ENCODE measurements at places on chromosomes 7 and 10.
A peak's percentile ranks its signal among the peaks of the same experiment; 100 is the strongest.

DNA sequence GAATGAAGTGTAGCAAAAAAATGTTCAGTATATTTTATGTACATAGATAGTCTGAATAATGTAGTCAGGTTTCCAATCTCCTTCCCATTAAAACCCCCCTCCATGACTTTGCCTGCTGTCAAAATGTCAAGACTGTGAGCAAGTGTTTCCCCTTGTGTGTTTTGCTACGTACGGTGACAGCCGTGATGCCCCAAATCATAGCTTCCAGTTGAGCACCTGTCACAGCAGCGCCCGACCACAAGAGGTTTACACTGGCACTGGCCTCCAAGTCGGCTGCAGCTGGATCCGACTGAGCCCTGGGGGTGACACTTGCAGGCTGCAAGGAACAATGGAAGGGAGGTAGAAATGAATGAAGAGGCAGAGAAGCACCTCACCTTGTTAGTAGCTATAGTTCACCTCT lies 62.3 kb downstream of the LAMB4 start:
- no peak for DNase-seq

GRCh38 chr10:102935939-102936605 lies 18.0 kb downstream of the CNNM2 start:
- peak; percentile 22 for DNase-seq

- DNase-seq, result no peak
Measured at GRCh38 chr10:104472957-104473745, 119.5 kb downstream of the CFAP58 start.

GRCh38 chr10:71234970-71235685 lies 22.8 kb downstream of the UNC5B start:
- no peak for DNase-seq

DNA sequence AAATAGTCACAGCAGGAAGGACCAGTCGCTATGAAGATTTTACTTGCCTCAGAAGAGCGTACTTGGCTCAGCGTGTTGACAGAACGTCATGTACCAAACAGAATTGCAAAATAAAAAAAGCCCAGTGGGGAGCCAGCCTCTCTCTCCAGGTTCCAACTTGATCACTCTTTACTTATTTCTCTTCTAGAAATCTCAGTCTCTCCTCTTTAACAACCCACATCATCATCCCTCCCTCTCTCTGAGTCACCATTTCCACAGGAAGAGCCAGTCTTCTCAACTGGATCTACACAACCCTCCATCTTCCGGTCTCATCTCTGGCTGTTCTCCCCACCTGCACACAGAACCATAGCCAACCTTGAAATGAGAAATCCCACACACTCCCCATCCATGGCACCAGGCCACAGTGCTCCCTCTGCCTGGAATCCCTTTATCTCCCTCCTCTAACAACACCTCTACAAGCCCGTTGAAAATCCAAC lies 718.3 kb downstream of the GRID1 start:
- DNase-seq, result no peak

DNA sequence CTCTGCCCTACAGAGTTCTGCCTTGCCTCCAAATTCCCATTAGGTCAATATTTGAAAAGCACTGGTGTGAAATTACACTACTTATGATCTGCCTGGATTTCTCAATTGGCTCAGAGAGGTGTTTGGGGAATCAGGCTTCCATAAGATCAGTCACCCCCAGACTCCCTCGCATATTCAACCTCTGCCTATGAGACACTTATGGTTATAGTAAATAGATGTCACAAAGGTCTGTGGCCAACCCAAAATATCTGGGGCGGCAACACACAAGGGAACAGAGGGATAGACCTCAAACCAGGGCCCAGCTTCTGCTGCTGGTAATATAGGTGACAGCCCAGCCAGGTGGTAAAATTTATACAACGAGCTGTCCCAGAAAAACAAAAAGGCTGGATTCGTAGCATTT lies 376.7 kb upstream of the ZMIZ1 start:
- DNase-seq, result no peak

DNA sequence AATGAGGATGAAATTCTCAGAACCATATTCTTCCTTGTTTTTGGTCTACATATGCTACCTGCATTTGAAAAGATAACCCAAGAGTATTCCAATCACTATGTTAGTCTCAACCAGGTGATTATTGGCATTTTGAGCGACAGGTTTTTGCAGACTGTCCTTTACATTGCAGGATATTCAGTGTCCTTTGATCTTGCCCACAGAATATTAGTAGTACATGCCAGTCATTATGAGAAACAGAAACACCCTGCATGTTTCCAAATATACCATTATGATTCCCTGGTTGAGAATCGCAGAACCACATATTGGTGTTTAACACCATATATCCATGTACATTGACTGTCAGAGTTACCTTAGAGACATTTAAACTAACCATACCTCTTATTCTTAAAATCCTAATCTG lies 30.6 kb downstream of the TMEM243 start:
- DNase-seq, result no peak

DNA sequence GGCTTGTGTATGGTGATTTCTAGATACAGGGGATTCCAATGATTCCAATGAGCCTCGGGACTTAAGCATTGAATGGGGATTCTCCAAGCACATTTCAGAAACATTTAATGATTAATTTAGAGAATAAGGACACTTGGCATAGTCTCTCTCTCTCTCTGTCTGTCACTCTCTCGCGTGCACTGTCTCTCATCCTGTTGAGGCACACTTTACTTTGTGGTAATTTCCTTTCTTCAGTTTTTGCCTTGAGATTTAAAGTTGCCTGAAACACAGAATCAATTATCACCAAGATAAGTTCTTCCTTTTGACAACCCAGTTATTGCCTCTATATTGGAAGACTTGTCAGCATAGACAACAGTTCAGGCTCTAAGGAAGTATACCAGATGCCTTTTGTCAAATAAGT lies 131.6 kb downstream of the ARID5B start:
- no peak for DNase-seq

GRCh38 chr10:32939296-32940111 lies 18.5 kb downstream of the ITGB1 start:
- DNase-seq, result no peak

DNA sequence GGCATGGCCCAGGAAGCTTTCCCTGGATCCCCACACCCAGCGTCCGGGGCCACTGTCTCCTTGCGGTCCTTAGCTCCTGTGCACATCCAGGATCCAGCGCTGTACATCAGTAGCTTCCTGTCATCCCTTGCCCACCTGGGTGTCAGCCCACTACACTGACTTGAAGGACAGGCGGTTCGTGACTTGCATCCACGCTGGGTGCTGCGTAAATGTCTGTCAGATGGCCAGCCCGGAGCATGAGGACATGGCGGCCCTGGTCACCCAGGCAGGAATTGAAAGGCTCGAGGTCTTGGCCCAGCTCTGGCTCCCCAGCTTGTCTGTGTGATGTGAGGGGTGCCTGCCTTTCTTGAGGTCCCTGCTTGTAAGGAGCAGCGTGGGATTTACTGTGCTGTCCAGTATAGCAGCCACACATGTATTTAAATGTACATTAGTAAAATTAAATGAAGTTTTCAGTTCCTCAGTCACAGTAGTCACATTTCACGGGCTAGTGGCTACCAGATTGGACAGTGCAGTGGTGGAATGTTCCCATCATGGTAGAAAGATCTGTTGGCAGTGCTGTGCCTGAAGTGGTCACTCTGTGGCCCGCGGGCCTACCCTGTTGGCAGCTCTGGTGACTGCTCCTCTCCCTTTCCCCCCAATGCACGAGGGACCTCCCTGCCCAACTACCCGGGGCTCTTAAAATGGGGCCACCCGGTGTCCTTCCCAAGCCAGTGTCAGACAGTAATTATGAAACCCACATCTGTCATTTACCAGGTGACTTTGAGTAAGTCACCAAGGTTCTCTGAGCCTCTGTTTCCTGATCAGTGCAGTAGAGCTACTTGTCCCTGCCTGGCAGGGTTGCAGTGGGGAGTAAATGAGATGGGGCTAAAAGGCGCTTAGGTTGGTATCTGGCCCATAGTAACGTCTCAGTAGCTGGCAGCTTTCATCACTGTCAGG lies 97.8 kb upstream of the PPIF start:
- DNase-seq, result no peak

DNA sequence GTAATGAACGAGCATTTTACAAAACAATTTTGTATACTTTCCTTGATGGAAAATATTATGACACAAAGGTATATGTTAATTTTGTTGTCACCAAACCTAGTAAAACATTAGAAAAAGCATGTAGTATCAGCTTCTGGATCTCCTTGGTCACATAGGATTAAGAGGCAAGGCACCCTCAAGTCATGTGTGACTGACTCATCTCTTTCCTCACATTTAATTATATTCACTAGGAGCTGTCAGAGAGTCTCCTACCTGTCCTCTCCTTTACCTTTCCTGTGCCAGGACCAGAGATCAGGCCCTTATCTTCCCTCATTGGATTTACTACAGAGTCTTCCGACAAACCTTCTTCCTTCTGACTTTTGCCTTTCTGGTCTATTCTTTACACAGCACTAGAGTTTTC lies 111.3 kb upstream of the RPA3 start:
- DNase-seq, result no peak

- DNase-seq, result no peak
Measured at GRCh38 chr10:95341716-95342130, 50.9 kb upstream of the PDLIM1 start.

All from activated CD4-positive, alpha-beta T cell treated with anti-CD3 and anti-CD28 coated beads for 24 hours (primary cell).